ENCODE measurements at places on chromosomes 4 and X.

DNA sequence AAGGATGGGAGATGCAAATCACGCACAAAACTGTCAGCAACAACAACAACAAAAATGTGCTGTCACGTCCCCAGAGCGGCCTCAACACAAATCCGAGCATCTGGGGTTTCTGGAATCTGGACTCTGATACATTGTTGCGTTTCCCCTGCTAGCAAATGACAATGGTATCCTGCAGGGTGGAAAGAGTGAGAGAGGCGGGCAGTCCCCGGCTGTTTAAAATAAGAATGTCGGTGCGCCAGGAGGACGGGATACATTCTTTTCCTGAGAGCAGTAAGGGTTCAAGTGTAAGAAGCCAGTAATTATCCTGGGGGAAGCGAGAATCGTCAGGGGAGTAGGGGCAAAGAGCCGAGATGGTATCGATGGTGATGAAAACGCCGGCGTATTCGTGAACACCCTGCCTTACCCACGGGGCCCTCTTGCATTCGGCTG is 310.2 kb downstream of the ASMT start:
- DNase-seq = no peak

DNA sequence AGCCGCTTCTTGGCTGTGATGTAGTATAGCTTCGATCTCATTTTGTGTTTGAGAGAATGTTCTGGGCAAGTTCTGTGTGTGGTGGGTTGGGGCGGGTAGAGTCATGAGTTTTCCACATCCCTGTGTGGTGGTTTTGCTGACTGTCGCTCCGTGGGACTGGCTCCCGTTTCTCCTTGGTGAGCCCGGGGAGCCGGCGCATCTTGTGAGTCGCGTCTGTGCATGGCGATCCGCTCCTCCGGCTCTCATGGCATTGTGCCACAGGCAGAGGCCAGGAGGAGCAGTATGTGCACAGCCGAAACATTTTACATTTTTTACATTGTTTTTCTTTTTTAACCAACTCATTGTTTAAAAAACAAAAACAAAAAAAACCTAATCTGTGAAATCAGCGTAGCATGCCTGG is 27.7 kb upstream of the TBC1D14 start:
- no peak for DNase-seq

DNA sequence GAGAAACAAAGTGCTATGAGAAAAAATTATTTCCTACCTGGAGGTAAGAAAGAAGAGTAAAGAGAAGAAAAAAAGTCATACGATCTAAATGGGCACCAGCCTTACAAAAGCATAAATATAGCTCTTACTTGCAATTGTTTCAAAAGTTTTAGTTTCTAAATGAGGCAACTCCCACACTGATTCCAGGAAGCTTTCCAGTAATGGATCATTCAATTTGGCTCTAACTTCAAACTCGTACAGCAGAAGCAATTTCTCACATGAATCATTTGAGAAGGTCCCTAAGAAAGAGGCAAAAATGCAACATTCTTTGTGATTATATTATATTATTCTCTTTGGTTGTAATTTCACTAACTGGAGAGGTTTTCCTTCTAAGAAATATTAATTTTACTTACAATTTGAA is 109.9 kb downstream of the DLG3 start:
- no peak for DNase-seq

DNA sequence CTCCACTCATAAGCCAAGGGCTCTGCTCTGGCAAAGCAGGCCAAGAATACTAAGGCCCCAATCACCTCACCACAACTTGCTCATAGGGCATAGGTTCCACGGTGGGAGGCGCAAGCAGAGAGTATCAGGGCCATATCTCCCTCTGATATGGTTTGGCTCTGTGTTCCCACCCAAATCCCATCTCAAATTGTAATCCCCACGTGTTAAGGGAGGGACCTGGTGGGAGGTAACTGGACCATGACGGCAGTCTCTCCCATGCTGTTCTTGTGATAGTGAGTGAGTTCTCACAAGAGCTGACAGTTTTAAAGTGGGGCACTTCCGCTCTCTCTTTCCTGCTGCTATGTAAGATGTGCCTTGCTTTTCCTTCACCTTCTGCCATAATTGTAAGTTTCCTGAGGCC is 88.7 kb downstream of the SHROOM4 start:
- no peak for DNase-seq

DNA sequence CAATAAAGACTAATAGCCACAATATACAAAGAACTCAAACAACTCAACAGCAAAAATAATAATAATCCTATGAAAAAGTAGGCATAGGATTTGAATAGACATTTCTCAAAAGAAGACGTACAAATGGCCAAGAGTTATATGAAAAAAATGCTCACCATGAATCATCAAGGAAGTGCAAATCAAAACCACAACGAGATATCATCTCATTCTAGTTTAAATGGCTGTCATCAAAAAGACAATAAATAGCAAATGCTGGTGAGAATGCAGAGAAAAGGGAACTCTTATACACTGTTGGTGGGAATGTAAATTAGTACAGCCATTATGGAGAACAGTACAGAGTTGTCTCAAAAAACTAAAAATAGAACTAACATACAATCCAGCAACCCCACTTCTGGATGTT is 18.8 kb downstream of the TLR6 start:
- no peak for DNase-seq

- DNase-seq = no peak
These were observed 10.1 kb downstream of the SORCS2 start for GRCh38 chr4:7202411-7202810.

GRCh38 chr4:169756971-169757574 is 671 bp downstream of the HPF1 start:
- DNase-seq = no peak

DNA sequence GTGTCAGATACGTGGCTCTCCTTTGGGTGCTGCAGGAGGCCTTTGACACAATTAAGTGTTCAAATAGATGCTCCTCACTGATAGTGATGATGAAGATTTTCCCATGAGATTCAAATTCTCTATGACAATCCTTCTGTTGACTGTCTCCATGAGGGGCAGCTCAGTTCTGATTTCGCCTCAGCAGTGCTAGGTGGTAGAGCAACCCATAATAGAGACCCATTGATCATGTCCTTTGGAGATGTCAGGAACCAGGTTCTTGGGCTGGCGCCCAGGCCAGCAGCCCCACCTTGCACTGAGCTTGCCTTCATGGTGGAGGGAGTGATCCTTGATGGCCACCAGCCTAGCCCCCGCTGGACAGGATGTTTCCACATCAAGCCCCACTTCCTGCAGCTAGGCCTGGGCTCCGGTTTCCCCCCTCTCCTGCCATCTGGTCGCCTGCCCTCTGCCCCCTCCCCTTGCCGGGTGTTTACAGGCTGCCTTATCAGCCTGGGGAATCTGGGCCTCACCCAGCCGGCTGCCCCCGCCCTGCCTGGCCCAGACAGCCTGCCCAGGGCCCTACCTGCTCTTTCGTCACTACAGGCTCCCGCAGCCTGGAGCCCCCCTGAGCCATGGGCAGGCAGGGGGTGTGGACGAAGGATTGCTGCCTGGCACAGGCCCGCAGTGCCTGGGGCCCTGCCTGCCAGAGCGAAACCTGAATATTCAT is 12.6 kb downstream of the ELF4 start:
- DNase-seq = peak; percentile 40

GRCh38 chrX:52983321-52984000 is 25.1 kb upstream of the FAM156A start:
- no peak for DNase-seq

- DNase-seq = no peak
These were observed 103.8 kb upstream of the PPP3CA start for GRCh38 chr4:101451086-101451485.

GRCh38 chr4:108649863-108650211 is 562 bp upstream of the OSTC start:
- DNase-seq = no peak

- DNase-seq = peak; percentile 79
These were observed at the start of gene PARM1 for GRCh38 chr4:74932832-74933561. Gene PARM1 (plus strand): TSS chr4:74933116. CDS start chr4:74933328, 212 bp downstream.

DNA sequence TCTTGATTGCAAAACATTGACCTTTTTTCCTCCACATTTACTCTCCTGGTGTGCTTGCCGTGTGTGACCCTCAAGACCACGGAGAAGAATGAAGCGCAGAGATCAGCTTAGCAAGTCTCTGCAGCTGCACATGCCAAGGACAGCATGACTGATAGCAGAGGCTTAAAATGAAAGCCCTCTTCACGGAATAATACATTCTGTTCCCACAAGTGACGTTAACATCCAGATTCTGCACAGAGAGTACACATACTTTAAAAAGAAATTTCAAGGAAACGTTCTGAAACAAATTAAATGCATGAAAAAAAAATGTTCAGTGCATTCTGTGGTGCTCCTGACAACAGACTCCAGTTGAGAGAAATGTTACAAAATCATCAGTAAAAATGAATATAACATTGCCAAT is 60.9 kb downstream of the SLC7A11 start:
- DNase-seq = no peak

- no peak for DNase-seq
These were observed 275.2 kb downstream of the QDPR start for GRCh38 chr4:17236686-17237085.

DNA sequence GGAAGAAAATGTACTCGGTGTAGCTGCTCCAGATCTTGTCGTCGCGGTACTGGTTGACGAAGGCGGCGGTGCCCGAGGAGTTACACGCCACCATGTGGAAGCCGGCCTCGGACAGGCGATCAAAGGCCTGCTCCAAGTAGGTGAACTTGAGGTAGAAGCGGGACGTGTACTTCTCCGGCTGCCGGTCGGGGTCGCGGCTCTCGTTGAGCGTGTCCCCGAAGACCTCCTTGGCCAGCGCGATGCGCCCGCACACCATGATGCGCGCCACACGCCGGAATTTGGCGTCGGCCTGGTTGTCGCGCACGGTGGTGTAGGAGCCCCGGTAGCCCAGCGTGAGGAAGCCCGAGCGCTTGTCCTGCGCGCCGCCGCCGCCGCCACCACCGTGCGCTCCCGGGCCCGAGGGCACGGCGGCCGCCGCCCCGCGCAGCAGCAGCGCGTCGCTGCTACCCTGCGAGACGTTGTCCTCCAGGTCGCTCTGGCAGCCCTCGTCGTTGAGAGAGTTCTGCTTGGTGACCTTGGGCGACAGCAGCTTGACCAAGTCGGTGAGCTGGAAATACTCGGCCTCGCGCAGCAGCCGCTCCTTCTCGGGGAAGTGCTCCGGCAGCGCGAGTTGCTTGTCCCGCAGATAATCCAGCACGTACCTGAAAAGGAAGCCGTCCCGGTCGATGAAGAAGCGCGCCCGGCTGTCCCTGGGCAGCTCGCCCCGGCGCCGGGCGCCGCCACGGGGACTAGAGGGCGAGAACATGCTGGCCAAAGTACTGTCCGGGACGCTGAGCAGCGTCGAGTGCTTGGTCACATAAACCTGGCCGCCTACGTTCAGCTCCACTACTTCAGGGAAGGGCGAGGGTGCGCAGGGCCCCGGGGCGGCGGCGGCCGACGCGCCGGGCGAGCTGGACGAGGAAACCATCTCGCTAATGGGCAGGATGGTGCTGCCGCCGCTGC is 775 bp downstream of the KCTD8 start:
- peak; percentile 62 for DNase-seq

DNA sequence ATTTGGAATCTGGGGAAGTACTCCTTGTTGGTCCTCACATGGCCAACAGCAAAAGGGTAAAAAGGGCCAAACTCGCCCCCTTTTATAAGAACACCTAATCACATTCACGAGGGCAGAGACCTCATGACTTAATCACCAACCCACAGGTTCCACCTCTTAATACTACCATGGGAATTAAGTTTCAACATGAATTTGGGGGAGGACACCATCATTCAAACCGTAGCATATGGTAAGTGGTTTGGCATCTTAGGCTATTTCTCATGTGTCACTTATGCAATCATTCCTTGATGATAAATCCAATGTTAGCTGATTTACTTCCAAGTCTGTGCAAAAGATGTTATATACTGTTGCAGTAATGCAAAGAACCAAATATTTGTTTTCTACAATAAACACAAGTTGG is 302.9 kb upstream of the FAM241A start:
- DNase-seq = no peak

DNA sequence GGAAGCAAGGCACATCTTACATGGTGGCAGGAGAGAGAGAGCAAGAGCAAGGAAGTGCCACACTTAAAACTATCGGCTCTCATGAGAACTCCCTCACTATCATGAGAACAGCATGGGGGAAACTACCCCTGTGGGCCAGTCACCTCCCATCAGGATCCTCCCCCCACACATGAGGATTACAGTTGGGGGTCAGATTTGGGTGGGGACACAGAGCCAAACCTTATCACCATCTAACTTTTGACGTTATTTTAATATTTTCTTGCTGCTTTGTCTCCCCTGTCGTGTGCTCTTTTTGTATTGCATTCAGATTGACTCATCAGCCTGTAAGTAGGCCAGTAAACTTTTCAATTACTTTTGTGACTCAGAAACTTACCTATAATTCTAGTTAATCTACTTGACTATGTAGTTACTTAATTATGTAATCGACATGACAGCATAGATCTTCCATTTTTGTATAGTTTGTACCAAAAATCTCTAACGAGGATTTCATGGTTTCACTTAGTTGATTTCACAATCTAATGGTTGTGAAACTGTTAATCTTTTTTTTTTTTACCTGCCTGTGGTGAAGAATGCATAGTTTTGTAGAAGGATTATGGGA is 18.3 kb downstream of the STIM2 start:
- DNase-seq = no peak

- DNase-seq = no peak
These were observed 78.1 kb downstream of the HTRA3 start for GRCh38 chr4:8347660-8348059.

GRCh38 chrX:82087699-82088098 is 885.8 kb downstream of the SH3BGRL start:
- DNase-seq = no peak

- no peak for DNase-seq
These were observed 118.3 kb downstream of the KCNIP4 start for GRCh38 chr4:21830272-21830671.

DNA sequence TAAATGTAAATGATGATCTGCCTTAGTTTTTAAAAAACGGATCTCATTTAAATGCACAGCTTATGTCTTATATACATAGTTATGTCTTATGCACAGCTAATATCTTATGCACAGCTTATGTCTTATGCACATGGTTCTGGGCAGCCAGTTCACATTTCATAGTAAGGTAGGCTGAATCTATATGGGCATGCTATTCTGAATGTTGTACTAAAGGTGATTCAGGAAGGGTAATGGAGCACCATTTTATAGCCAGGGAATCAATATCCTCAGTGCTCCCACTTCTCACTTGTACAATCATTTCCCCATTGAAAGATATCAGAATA is 77.9 kb upstream of the MID1 start:
- DNase-seq = no peak

- DNase-seq = no peak
These were observed 1862.5 kb upstream of the TENM3 start for GRCh38 chr4:180380733-180381132.

GRCh38 chr4:1644891-1645657 is 39.0 kb downstream of the FAM53A start:
- DNase-seq = no peak

All from mesothelial cell of epicardium (in vitro differentiated cells).